NCI-H1092 (cell line): ENCODE measurements at places on chromosomes 4 and X.

DNA sequence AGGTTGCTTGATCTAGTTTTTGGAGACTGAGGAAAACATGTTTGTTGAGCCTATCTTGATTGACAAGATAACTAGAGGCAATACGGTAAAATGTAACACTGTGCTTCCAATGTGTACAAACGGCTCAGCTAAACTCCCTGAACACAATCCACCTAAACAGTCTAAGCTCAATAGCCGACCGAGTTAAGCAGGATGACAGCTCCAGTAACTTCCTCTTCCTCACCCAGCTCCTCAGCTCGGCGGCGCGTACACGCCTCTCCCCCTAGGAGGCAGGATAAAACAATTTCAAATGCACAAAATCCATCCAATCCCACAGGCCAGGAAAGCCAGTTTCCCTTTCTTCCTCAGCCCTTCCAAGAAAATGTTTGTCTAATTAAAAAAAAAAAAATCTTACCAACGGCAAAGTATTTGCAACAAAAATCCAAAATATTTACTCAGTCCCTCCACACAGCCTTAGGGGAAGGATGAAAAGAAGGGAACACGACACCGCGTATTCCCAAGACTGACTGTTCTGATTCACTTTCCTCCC is 1.0 kb downstream of the CNOT6L start:
- DNase-seq = peak; percentile 61

DNA sequence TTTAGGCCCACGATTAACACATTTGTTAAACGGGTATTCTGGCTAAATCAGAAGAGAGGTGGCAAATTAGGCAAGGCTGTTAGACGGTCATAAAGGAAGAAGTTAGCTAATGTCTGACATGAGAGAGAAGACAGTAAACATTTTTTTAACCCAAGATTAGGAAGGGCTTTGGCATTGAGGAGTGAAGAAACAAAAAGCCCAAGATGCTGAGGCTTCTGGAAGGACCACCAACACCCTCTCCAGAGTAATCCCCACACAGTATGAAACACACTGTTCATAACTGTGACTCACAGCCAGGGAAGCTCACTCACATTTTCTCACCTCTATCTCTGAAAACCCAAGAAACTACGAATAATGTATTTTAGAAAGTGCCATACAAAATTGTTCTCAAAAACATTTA is 127.6 kb downstream of the AMELX start:
- no peak for DNase-seq

GRCh38 chr4:163958751-163959150 is 464.3 kb downstream of the TMA16 start:
- no peak for DNase-seq

GRCh38 chr4:40826821-40827220 is 77.1 kb downstream of the NSUN7 start:
- no peak for DNase-seq

- no peak for DNase-seq
Observed at GRCh38 chr4:126976850-126977632, 655.7 kb upstream of the INTU start.

GRCh38 chr4:109820563-109820962 is 5.0 kb downstream of the GAR1 start:
- no peak for DNase-seq

GRCh38 chr4:48683784-48684666 is 96.1 kb downstream of the FRYL start:
- no peak for DNase-seq

- no peak for DNase-seq
Observed at GRCh38 chrX:20451929-20452328, 185.2 kb upstream of the RPS6KA3 start.

DNA sequence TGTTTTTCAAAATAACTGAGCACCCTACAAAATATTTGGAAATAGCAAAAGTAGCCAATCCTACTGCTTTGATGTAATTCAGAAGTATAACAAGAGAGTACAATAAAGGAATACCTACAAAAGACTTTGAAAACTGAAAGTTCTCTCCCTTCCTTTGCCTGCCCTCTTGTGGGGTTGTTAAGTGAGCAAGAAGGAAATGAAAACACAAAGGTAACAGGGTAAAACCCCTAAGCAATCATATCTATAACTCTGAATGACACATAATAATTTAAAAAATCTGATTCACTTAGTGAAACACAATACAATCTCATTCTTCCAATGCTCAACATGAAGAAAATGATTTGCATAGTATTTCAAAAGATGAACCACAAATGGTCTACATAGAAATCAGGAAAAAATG is 98.2 kb downstream of the FRYL start:
- DNase-seq = no peak

- DNase-seq = no peak
Observed at GRCh38 chr4:155887045-155887444, 16.5 kb upstream of the TDO2 start.

DNA sequence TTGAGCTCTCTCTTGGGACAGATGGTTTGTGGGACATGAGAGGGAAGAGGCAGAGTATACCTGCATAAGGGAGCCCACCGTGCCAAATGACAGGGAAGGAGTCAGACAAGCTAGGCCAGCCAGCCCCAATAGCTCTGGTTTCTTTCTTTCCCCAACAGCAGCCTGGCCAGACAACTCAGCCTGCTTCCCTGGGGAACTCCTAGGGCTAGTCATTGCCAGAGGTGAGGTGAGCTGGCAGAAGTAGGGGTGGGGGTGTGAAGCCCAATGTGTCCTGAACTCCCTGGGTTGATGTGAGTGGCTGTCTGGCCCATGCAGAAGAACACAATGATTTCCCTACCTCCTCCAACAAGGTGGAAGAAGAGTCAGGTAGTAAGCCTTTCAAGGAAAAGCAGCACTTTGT is 135.5 kb downstream of the AMMECR1 start:
- DNase-seq = no peak

DNA sequence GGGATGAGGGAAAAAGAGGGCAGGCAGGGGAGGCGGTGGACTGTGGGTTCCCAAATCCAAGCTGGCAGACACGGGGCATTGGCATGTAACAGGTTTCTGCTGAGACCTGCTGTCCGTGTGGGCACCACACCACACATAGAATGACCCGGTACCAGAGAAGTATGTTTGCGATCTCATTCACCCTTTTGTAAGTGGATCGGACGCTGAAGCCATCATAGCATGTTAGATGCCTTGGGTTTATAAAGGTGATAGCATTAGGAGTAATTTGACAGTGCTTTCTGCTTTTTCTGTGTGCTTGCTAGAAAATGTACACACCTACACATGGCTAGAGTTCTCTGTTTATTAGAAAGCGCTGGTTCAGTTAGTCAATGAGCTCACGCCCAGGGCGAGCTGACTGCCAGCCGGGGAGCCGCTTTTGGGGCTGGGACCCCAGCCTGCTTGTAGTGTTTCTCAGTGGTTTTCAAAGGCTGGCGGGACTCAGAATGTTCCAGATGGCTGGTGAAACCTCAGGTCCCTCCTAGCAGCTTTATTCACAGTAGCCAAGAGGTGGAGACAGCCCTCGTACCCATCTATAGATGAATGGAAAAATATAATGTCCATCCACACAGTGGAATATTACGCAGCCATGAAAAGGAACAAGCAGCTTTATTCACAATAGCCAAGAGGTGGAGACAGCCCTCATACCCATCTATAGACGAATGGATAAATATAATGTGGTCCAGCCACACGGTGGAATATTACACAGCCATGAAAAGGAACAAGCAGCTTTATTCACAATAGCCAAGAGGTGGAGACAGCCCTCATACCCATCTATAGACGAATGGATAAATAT is 579 bp downstream of the IL3RA start:
- no peak for DNase-seq

DNA sequence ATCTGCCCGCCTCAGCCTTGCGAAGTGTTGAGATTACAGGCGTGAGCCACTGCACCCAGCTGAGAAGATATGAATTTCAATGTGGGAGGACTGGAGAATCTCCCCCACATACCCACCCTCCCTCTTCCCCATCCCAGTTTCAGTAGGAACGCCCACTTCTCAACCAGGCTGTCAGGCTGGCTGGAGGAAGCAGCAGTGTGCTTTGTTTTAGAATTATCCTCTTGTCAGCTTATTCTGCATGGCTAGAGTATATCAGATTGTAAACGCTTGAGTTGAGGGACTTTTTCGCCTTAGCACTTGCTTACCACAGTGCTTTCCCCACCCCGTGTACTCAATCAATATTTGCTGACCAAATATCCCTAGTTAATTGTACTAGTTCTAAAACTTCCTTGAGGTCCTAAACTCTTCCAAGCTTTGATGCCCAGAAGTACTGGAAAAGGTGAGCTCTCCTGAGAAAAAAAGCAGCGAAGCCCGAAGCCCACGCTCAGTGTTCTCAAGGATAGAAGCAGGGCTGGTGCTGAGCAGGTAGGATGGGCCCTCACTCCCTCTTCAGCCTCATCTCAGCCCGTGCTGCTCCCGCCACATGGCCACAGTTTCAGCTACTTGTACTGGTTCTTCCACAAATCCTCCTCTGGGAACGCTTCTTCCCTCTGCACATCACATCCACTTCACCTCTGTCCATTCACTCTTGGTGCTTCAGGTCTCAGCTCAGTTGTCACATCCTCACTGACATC is 7.3 kb upstream of the ARHGAP10 start:
- DNase-seq = no peak
